ENCODE measurements at places on chromosomes 5 and 9.

DNA sequence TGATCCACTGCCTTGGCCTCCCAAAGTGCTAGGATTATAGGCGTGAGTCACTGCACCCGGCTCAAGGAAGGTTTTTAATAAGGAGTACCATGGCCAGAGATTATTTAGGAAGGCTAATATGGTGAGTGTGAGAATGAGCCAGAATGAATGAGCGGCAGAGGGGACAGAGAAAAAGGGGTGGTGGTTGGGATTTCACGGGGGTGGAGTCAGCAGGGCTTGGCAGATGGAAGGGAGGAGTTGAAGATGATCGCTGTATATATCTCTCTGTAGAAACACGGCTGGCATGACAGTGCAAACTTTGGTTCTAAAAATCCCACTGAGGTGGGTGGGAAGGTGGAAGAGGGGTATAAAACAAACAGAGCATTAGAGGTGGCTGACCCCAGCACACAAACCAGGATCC is 176.7 kb upstream of the TBC1D2 start:
- no peak for DNase-seq

GRCh38 chr9:76932757-76933156 is 26.8 kb upstream of the PRUNE2 start:
- no peak for DNase-seq

DNA sequence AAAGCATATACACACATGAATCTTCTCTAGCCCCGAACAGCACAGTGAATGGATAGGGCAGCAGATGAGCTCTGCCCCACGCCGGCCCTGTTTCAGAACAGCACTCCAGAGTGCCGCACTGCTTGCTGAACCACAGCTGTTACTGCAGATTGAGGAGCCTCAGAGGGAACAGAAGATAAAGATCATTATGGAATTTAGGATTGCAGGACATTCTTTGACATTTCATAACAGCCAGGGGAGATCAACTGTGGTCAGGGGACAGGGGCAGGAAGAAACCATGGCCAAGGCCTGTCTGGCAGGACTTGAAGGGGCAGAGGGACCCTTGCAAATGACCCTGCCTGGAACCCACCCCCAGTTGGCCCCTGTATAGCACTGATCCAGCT is 20.6 kb downstream of the IRF1 start:
- no peak for DNase-seq

DNA sequence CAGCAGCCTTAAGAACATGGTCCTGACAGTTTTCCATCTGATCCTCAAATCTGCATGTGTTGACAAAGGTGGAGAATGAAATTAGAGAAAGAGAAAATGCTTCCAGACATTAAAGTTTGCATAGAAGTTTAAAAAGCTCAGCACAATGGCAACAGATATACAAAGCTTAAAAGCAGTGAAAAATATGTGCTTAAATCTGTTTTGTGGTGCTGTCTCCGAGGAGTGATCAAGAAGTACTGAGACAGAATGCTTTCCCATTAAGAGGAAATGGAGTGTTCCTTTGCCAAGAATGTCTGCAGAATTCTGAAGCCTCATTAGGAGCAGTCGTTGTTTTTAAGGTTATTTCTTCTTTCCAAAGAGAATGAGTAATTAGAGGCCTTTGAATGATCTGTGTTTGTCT is 131.4 kb downstream of the MCTP1 start:
- no peak for DNase-seq

DNA sequence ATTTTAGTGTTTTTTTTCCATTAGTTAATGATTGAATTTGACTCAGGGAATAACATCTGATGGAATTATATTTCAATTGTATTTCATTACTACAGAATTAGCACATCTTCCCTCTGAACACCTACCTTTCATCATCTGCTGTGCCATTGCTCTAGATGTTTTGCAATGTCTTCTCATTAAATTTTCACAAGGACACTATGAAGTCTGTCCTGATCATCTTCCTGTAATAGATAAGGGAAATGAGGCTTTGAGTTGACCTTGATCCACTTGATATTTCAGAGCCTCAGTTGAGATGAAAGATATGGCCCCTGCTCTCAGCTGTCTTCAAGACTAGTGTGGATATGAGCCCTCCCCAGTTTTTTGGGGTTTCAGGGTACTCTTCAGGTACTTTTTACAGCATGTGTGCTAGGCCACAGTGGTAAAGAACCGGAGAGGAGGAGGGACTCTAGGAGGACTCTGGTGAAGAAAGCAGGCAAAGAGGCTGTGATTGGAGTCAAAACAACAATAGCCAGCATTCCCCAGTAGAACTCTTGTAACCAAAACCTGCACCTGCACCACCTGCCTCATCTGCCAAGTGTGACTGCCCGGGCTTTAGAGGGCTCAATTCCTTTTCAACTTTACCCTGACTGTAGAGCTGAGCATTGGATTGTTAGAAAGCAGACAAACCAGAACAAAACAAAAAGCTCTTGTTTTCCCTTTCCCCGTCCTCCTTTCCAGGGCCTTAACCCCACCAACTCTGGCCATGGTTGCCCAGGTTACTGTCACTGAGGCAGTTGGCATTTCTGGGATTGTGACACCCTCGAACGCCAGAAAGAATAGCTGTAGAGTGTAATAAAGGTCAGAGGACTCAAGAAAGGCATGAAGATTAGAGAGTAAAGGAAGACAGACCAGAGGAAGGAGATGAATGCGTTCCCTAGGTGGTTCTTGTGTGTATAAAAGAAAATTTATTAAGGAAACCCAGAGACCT is 56.3 kb downstream of the ERAP1 start:
- no peak for DNase-seq

DNA sequence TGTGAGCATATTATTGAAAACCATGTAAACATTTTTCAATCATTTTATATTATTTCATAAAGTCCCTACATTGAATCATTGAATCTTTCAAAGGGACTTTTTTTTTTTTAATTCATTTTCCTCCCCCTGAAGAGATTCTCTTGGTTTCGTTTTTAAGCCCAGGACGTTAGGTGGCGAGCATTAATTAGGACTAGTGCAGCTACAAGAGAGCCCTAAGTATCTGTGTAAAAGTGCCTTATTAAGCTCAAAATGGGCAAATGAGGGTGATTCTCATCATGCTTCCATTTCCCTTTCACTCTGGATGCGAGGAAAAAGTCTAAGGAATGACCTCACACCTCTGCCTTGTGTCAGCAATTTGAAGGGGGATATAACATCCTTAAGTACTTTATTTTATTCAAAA is 517.9 kb upstream of the ITGA1 start:
- no peak for DNase-seq

GRCh38 chr5:111200828-111201227 is 23.4 kb upstream of the CAMK4 start:
- no peak for DNase-seq

- DNase-seq, result no peak
Observed at GRCh38 chr5:72468606-72469005, 38.6 kb downstream of the ZNF366 start.

- no peak for DNase-seq
Observed at GRCh38 chr9:32136700-32137339, 247.6 kb upstream of the ACO1 start.

DNA sequence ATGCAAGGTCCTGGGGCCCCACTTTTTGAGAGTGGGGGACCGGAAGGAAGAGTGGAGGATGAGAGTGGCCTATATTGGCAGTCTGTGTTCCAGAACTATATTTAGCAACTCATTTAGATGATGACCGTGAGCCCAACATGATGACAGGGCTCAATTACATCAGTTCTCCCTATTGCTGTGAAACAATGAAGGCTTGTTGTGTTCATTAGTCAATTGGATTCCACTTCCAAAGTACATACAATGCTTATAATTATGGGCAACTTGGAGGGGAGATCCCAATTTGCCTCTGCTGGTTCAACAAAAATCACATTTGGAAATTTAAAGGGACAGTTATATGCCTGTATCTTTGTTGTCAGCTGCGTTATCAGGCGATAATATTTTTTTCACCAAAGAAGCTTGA is 91.1 kb downstream of the TARS1 start:
- no peak for DNase-seq

- DNase-seq, result no peak
Observed at GRCh38 chr9:125630436-125630835, 76.6 kb downstream of the MAPKAP1 start.

GRCh38 chr5:106174903-106175302 is 1495.8 kb downstream of the EFNA5 start:
- no peak for DNase-seq

DNA sequence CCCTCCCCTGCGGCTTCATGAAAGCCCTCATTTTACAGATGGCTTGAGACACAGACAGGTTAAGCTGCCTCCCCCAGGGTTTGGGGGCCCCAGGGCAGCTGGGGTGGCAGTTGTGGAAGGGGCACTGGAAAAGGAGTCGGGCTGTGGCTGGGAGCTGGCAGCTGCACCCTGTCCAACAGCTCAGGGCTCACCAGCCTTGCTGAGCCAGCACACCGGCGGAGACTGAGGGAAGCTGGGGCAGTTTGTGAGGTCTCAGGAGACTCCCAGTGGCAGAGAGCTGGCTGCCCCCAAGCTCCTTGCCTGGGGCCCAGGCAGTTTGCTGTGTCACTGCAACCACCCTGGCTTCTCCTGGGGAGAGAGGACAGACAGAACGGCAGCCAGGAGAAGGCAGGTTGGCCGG is 34.8 kb upstream of the RAPGEF1 start:
- DNase-seq, result no peak

DNA sequence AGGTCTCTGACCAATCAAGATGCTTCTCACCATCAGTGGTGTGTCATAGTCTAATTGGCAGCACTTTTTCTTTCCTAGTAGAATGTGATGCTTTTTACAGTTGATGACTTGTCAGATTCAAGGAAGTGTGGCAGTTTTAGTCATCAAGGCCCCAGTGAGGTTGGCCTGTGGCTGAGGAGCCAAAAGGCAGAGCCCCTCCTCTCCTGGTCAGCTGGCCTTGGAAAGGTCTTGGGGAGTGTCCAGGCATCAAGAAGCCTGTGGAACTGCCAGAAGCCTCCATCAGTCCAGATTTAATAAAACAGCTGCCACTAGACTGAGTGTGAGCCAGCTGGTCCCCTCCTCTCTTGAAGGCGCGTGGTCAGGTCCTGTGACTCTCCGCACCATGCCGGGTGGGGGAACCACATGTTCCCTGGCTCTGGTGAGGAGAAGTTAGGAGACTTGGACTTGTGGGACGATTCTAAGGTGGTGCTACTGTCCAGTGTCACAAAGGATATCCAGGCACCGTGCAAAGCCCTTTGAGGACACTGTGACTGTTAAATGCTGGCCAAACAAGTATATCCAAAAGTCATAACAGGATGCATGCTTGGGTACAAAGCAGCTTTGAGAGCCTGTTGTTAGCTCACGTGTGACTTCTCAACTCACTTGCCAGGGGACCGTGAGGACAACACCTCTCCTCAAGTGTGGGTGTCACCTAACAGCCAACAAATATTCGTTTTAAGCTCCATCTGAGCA is 6.1 kb upstream of the ANGPTL2 start:
- DNase-seq, result no peak

DNA sequence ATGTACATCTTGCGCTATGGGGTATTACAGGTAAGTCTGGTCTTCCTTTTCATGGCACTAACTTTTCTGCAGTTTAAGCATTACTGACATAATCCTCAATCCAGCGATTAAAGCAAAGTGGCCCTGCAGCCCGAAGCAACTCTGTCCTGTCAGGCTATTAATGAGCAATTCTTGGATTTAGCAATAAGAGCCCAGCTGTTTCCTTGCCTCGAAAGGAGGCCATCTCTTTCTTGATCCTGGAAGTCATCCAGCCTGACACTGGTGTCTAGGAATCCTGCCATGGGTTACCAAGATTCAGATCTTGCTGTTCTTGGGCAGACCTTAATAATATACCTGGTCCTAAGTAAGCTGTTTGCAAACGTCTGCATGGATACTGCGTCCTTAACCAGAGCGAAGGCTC is 102.0 kb downstream of the RFK start:
- no peak for DNase-seq

DNA sequence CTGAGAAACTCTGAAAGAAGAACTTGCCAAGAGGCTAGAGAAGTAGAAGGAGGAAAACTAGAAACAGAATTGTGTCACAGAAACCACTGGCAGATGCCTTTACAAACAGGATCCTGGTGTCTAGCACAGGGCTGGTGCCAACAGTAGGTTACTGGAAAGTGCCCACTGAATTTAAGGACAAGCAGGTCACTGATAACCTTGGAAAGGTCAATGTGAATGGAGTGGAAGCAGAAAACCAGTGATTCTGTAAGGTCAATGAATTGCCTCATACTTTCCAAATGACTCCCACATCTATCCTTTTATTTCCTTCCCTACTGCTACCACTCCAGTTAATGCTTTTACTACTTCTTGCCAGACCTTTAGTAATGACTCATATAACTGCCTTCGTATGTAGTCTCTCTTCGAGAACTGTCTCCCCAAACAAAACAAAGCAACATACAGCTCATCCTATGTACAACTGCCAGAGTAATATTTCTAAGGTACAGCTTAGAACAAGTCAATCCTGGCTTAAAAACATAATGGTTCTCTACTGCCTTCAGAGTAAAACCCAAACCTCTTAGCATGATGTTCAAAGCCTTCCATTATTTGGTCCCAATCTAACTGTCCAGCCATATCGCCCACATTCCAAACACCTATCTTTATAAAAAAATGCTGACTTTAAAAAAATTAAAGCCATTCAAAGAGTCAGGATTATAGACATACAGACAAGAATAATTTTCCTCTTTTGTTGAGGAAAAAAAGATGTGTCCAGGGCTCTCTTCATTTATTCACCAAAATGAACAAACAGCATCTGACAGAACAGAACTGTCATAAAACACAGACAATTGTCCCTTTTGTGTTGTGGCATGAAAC is 52.5 kb downstream of the NR3C1 start:
- no peak for DNase-seq

DNA sequence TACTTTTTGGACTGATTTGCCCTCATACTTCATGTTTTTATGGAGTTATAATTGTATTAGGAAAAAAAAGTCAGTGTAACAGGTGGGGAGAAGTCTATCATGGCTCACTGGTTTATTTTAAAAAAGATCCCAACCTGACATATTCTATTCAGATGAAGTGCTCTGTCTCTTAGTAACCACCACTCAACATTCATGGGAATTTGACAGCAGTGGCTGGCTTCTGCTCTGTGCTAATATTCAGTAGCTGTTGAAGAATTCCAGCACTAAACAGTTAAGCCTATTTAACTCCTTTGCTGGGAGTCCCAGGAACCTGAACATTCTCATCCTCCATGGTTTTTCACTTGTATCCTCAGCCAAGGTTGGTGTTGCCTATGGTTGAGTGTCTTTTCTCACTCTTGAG is 23.1 kb downstream of the CMYA5 start:
- no peak for DNase-seq
